A549 treated with dexamethasone at 1 μM for 4 hours (cell line): ENCODE measurements at places on chromosomes 7 and 10. TPM values are rescaled to one million over a fixed set of nuclear protein-coding genes. Genes with fewer than 3 reads are reported as not detected.

The IFRD1 gene
- 27.0 to 30.2 TPM (median 28.6 TPM) in 5 replicates for total RNA-seq

The COL26A1 gene
- 0.42 to 0.72 TPM (median 0.64 TPM) in 5 replicates for total RNA-seq

The ARPC1A gene
- total RNA-seq: 126 to 133 TPM (median 132 TPM) in 5 replicates

The SCIN gene
- total RNA-seq: 0.19 to 0.36 TPM (median 0.32 TPM) in 5 replicates

The ACSL5 gene
- total RNA-seq: 0.27 to 0.71 TPM (median 0.30 TPM) in 5 replicates

The SVOPL gene
- not detected in 5 replicates for total RNA-seq

The LRGUK gene
- 0.20 to 0.48 TPM (median 0.22 TPM) in 5 replicates for total RNA-seq

The ITGA8 gene
- total RNA-seq: 0.01 TPM in 1 of 5 replicates, not detected in the others

The AKAP9 gene
- 11.8 to 16.9 TPM (median 15.3 TPM) in 5 replicates for total RNA-seq

The TMEM196 gene
- not detected in 5 replicates for total RNA-seq

The TMEM176A gene
- total RNA-seq: 0.09 TPM in 1 of 5 replicates, not detected in the others

The VWDE gene
- total RNA-seq: 0.21 to 0.74 TPM (median 0.38 TPM) in 5 replicates

The CUZD1 gene
- 0.63 to 1.2 TPM (median 1.0 TPM) in 5 replicates for total RNA-seq

The NKX2-3 gene
- 0.05 TPM in 2 of 5 replicates, not detected in the others for total RNA-seq

The GRB10 gene
- total RNA-seq: 47.3 to 61.4 TPM (median 56.9 TPM) in 5 replicates

The SLC26A3 gene
- 0.07 TPM in 1 of 5 replicates, not detected in the others for total RNA-seq

The PON1 gene
- 0.64 to 0.88 TPM (median 0.73 TPM) in 5 replicates for total RNA-seq
